IMR-90 (cell line): ENCODE measurements at places on chromosomes 6 and 20.
A peak's percentile ranks its signal among the peaks of the same experiment; 100 is the strongest.

DNA sequence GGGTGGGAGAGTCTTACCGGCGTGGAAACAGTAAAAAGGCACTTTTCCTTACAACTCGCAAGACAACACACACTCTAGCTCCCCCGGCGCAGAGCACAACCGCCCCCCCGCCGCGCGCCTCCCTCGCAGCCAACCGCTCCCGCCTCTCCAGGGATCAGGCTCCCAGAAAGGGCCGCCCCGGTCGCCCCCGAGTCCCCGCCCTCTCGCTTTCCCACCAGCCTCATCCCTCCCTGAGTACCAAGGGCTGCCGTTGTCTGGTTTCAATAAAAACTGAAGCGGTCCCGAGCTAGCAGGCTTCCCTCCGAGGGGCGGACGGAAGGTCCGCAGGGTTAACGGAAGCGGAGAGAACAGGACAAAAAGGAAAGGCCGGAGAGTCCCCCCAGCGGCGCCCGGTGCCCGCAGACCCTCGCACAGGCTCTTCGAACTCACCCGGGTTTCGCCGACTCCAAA lies 804 bp downstream of the ELOVL5 start:
- DNase-seq = peak; percentile 52

GRCh38 chr6:5697508-5697907 lies 309.2 kb downstream of the NRN1 start:
- DNase-seq = no peak

GRCh38 chr6:97958134-97958533 lies 675.1 kb upstream of the MMS22L start:
- no peak for DNase-seq

DNA sequence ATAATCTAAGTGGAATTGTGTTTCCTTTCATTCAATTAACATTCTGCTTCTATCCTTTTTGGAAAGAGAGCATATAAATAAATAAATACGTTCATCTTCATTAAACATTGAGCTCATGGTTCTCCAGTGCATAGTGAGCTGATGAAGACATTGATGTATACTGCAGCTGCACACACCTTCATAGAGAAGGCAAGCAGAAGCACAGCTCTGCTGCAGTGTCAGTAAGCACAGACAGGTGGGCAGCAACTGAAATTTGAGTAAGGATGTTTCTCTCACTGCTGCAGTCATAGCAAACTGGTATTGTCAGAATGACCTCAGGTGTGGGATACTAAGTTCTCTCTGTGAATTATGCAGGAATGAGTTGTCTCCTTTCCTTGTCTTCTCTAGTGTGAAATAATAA lies 202.9 kb downstream of the DOK5 start:
- DNase-seq = no peak
